ENCODE measurements at places on chromosomes 1 and 21. TPM values are rescaled to one million over a fixed set of nuclear protein-coding genes. Genes with fewer than 3 reads are reported as not detected.

The TEKT2 gene
- 35.1 TPM for total RNA-seq

The AGT gene
- total RNA-seq: 3.3 TPM

The RTCA gene
- total RNA-seq: 30.0 TPM

The SELE gene
- 0.47 TPM for total RNA-seq

The RAB42 gene
- total RNA-seq: 5.4 TPM

The TMEM82 gene
- not detected for total RNA-seq

The CFAP107 gene
- 13.4 TPM for total RNA-seq

The HES3 gene
- total RNA-seq: not detected

The CD164L2 gene
- 1.5 TPM for total RNA-seq

The PRRC2C gene
- total RNA-seq: 114 TPM

The OLFML2B gene
- 31.3 TPM for total RNA-seq

The LCE1C gene
- total RNA-seq: not detected

The PLA2G2D gene
- not detected for total RNA-seq

The SYDE2 gene
- 8.8 TPM for total RNA-seq

The SPRR2E gene
- total RNA-seq: not detected

The CRP gene
- 0.37 TPM for total RNA-seq

The FCRL4 gene
- total RNA-seq: 0.12 TPM

The CELSR2 gene
- total RNA-seq: 140 TPM

The SYPL2 gene
- total RNA-seq: 46.1 TPM

The GREM2 gene
- total RNA-seq: 0.39 TPM

The NUDT4B gene
- 22.8 TPM for total RNA-seq

The TRIM17 gene
- total RNA-seq: 21.4 TPM
